ENCODE measurements at places on chromosomes 3 and 15. TPM values are rescaled to one million over a fixed set of nuclear protein-coding genes. Genes with fewer than 3 reads are reported as not detected.

- DNase-seq: no peak
These were observed 51.0 kb downstream of the MCF2L2 start for GRCh38 chr3:183377307-183377959.

DNA sequence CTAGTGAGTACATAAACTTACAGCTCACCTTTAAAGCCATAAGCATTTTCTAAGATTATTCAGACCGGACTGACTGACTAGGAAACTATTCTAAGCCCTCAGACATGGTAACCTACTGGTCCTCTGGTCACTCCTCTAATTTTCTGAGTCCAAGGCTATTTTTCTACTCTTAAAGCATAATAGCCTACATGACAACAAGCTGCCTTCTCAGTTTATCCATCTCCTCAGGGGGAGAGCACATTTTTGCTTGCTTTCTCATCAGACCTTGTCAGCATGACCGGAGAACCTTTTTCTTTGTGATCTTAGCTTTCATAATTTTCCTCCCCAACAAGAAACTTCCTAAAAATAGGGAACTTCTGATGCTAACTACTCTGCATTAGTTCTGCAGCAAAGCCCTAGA is 38.4 kb downstream of the UBP1 start:
- no peak for DNase-seq

Gene KNL1
- total RNA-seq: 11.7 TPM

GRCh38 chr15:90004671-90005070 is 3.5 kb downstream of the ZNF710 start:
- no peak for DNase-seq

DNA sequence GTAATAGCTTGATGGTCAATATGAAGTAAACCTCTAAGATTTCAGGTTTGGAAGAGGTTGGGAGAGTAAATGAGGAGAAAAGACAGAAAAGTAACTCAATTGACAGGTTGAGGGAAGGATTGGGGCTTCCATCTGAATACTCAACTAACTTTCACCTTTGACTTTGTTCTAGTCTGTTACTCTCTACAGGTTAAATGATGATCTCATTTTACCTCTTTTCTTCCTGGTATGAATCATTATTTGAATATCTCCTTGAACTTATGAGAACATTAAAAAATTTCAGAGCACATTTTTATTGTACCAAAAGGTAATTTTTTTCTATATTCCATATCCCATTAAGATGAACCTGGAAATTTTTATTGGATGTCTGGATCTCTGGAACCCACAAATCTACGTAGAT is 87.9 kb upstream of the KCNH8 start:
- DNase-seq: no peak

GRCh38 chr15:36469311-36469966 is 110.0 kb upstream of the CDIN1 start:
- no peak for DNase-seq

Data from progenitor cell of endocrine pancreas (in vitro differentiated cells).